ENCODE measurements at places on chromosomes 16 and 17.

GRCh38 chr17:73324160-73324475 is 12.3 kb upstream of the CDC42EP4 start:
- no peak for DNase-seq

DNA sequence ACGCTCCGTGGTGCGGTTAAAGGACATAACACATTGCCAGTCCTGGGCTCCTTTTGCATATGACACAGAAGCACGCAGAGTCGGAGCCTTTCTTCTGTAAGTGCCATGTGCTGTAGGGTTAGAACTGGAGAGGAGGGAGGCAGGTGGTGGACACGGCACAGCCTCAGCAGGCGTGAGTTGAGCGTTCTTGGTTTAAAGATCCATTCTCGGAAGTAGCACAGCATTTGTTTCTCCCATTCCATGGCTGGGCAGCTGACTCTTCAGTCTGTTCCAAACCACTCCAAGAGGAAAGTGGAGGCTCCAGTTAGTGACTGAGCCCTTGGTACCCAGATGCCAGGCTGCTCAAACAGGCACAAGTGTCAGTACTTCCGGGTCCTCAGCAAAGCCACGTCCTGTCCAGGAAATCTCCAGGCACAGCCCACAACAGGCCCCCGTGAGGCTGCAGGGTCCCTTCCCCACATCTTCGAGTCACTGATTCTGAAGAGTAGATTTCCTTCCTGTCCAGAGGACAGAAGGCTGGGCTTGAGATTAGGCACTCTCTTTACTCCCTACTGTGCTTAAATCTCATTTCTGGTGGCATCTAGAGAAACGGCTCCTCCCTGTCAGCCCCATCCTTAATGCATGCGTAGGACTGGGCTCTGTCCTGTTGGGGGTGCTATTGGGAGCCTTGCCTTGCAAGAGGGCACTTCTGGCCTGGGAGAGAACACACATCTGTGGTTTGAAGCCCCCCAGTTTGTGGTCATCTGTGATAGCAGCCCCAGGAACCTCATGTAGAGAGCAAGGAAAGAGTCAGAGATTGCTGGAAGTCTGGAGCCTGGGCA is 39.6 kb upstream of the NAT9 start:
- DNase-seq = no peak

DNA sequence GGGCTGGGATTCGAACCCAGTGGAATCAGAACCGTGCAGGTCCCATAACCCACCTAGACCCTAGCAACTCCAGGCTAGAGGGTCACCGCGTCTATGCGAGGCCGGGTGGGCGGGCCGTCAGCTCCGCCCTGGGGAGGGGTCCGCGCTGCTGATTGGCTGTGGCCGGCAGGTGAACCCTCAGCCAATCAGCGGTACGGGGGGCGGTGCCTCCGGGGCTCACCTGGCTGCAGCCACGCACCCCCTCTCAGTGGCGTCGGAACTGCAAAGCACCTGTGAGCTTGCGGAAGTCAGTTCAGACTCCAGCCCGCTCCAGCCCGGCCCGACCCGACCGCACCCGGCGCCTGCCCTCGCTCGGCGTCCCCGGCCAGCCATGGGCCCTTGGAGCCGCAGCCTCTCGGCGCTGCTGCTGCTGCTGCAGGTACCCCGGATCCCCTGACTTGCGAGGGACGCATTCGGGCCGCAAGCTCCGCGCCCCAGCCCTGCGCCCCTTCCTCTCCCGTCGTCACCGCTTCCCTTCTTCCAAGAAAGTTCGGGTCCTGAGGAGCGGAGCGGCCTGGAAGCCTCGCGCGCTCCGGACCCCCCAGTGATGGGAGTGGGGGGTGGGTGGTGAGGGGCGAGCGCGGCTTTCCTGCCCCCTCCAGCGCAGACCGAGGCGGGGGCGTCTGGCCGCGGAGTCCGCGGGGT is at the start of gene CDH1:
TSS of gene CDH1 (plus strand) at position 247 of the 684 bp plus-strand sequence. CDS start at position 371, 124 bp downstream.
- DNase-seq = no peak

DNA sequence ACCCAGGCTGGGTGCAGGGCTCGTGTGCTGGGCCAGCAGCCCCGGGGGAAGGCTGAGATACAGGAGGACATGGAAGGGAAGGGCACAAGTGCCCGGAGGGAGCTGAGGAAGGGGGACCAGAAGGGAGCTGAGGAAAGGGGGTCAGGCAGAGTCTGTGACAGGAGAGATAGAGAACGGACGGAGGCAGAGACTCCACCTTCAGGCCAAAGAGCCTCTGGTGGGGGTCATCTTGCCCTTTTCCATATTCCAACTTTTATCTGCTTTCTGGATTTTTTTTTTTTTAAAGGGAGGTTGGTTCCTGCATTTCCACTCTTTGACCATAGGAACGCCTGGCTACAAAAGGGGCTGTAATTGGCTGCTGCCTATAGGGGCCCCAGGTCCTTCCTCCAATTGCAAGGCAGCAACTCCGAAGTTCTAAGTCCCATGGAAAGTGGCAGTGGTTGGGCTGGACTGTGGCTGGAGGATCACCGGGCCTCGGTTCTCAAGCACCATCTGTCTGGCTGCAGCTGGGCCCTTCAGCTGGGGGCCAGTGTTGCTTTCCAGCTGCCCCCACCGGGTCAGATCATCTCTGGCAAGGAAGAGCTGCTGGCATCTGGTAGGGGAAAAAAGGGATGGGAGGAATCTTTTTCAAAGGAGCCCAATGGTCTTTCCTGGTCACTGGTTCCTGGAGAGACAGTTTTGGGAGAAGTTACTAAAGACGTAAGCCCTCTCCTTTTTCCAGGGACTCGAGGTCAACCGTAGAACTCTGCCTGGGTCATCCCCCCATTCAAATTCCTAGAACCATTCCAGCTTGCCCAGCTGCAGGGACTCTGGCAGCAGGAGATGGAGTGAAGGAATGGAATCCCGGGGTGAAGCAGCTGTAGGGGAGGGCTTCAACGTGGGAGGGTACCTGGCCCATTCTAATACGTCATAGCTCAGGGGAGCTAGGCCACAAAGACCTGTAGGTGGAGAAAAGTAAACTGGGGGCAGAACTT is 13.1 kb upstream of the MRPS23 start:
- no peak for DNase-seq

DNA sequence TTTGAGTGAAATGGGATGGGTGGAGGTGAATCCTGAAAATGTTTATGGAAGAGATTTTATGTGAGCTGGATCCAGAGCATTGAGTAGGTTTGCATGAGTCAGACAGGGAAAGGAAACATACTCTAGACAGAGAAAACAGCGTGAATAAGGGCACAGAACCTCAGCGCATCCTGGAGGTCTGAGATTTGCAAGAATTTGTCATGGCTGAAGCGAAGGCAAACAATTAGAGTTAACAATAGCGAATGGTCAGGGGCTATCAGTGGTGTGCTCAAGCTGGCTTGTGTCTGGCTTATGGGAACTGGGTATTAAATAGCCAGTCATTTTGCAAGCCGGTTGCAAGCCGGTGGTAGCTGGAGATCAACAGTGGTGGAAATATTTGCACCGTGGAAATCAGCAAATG is 36.4 kb downstream of the MAP2K6 start:
- no peak for DNase-seq

DNA sequence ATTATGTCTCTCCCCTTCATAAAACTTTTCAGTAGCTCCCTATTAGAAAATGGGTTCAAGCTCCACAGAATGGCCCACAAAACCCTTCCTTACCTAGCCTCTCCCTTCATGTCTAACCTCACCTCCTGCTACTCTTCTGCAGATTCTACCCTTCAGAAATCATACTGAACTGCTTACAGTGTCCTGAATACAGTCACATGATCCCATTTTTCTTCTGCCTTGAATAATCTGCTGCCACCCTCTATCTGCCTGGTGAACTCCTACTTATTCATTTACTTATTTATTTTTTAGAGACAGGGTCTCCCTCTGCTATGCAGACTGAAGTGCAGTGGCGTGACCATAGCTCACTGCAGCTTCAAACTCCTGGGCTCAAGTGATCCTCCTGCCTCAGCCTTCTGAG is 15.0 kb downstream of the LASP1NB start:
- DNase-seq = no peak

- DNase-seq = peak; percentile 87
These were observed at the start of gene METTL26 for GRCh38 chr16:636206-637080. Gene METTL26 (minus strand): TSS chr16:636305. CDS start chr16:636290, 15 bp downstream.

DNA sequence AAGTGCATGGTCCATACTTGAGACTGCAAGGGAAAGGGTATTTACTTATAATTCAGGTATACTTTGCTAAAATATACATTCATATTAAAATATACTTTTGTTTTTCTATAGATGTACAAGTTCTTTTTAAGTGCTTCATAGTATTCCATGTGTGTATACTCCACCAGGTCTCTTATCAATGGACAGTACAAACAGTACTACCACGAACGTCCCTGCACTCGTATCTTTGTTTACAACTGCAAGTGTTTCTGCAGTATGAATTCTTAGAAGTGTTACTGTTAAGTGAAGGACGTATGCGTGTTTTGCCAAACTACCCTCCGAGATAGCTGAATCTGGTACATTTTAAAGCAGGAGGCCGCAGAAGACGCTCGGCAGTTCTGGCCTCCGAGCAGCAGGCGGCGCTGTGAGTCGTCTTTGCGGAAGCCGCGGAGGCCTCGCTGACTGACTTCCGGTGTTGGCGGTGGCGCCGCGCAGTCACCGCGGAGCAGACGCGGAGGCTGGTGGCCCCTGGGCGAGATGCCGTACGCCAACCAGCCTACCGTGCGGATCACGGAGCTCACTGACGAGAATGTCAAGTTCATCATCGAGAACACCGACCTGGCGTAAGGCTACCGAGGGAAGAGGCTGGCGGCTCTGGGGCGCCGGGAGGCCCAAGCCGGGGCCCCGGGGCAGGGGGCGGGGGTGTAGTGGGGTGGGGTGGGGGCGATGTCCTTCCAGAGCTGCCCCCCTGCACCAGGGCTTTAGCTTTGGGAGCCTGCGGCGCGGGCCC is at the start of gene POLR2C:
TSS of gene POLR2C (plus strand) at position 471 of the 769 bp plus-strand sequence. CDS start at position 517, 46 bp downstream.
- peak; percentile 93 for DNase-seq

- DNase-seq = no peak
These were observed at the start of gene TLCD3B for GRCh38 chr16:30030841-30031413. Gene TLCD3B (minus strand): TSS chr16:30031271. CDS start chr16:30030527, 744 bp downstream.

DNA sequence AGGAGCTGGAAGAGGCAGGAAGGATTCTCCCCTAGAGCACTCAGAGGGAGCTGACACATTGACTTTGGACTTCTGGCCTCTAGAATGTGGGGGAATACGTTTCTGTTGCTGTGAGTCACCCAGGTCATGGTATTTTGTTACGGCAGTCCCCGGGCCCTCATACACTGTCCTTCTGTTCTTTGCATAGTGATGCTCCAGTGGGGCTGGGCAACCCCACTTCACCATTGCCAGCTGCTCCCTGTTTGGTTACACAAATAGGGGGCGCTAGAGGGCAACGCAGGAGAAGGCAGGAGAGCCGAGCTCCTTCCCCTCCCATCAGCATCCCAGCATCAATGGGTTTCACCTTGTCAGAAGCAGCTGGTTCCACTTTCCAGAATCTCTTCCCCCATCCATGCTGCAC is 257.7 kb upstream of the FOXF1 start:
- no peak for DNase-seq

GRCh38 chr17:8883353-8883752 is 15.9 kb upstream of the PIK3R6 start:
- no peak for DNase-seq

- no peak for DNase-seq
These were observed 2.7 kb upstream of the FOXN1 start for GRCh38 chr17:28503420-28503819.

- DNase-seq = no peak
These were observed at the start of gene GJC1 for GRCh38 chr17:44829523-44830358. Gene GJC1 (minus strand): TSS chr17:44830287. CDS start chr17:44805817, 24,470 bp downstream.

DNA sequence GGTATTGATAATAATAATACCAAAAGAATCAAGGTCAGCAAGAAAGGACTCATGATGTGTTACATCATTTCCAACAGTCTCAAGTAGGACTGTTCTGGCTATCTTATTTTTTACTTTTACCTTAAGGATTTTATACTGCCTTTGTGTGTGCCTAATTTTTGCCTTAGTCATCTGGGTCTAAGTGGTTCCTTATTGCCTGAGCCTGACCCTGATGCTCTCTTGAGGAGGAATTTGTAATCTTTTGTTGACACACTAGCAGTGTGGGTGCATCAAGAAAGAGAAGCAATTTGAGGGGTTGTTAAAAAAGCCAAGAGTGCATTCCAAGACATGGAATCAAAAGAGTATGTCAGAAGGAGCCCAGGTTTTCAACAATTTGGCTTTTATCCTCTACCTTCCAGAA is 59.3 kb downstream of the TMEM100 start:
- DNase-seq = no peak

- no peak for DNase-seq
These were observed 28.6 kb upstream of the HYDIN start for GRCh38 chr16:71259086-71259485.

GRCh38 chr16:29912087-29912486 is 11.8 kb downstream of the ASPHD1 start:
- no peak for DNase-seq

DNA sequence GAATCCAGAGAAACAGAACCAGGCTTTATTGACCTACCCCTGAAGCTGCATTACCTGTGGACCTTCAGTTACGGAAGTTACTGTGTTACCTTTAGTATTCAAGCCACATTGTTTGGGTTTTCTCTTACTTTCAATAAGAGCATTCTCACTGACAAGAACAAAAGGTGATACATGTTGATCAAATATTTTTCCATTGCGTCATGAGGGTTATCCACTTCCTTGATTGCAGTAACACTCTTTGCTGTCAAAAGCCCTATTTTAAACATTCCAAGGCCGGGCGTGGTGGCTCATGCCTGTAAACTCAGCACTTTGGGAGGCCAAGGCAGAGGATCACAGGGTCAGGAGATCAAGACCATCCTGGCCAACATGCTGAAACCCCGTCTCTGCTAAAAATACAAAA is 28.6 kb upstream of the PAFAH1B1 start:
- no peak for DNase-seq

DNA sequence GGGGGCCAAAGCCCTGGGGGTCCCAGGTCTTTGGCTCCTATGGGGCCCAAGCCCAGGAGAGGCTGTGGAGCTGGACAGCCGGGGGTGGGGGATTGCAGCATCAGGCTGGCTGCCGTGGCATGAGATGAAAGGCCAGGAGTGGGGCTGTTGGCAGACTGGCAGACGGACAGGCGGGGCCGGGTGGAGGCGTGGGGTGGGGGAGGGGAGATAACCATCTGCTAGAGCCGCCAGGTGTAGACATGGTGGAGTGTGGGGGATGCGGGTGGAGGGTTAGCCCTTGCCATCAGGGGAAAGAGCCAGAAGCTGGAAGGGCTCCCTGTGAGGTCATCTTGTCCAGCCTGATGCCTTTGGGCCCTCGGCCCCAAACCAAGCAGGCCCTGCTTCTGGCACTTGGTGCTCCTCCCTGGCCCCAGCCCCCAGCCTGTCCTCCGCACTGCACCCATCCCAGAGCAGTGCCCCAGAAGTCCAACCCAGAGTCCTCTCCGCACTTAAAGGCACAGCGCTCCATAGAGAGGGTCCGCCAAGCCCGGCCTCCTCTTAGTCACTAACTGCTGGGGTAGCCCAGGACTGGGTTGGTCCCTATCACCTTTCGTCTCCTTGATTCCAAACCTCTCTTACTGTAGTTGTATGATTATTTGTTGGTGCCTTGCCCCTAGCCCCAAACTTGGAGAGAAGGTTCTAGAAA is 33.3 kb upstream of the DLX4 start:
- no peak for DNase-seq

GRCh38 chr17:78568494-78569115 is 8.6 kb downstream of the DNAH17 start:
- no peak for DNase-seq

DNA sequence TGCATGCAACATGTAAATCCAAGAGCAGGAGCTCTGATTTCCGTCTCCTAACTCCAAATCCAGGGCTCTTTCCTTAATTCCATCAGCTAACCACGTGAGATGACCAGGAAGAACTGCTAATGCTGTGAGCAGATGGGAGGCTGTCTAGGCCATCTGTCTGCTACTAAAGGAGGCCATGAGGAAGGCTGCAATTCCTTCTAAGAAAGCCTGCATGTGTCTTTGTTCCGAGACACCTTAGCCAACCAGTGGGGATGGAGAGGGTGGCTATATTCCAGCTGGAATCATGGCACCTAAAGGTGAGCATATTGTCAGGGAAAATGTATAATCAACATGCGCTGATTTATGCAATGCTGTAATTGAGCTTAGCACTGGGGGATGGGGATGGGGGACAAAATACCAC is 267.2 kb upstream of the CDH5 start:
- DNase-seq = no peak
